ENCODE measurements at places on chromosomes 13 and 19.

- DNase-seq = no peak
Measured at GRCh38 chr19:3899531-3900294, 19.2 kb downstream of the ATCAY start.

DNA sequence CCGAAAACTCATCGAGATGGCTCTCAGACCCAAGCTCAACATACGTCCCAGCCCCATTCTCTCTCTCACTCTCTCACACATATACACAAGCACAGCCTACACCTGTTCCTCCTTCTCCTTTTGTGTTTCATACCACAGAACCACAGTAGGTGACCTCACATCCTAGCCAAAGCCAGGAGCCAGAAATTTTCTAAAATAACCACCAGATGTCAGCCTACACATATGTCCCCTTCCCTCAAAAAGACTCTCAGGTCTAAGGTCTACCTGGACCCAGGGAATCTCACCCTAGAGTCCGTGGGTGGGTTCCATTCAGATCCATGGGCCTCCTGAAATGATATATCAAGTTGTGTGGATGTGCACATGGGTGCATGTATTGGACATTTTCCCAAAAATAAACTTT is 104.2 kb upstream of the IPO5 start:
- DNase-seq = no peak

GRCh38 chr19:44951179-44952159 is 3.7 kb upstream of the CLPTM1 start:
- DNase-seq = peak; percentile 16

GRCh38 chr13:34320084-34320483 is 502.1 kb downstream of the RFC3 start:
- DNase-seq = no peak

DNA sequence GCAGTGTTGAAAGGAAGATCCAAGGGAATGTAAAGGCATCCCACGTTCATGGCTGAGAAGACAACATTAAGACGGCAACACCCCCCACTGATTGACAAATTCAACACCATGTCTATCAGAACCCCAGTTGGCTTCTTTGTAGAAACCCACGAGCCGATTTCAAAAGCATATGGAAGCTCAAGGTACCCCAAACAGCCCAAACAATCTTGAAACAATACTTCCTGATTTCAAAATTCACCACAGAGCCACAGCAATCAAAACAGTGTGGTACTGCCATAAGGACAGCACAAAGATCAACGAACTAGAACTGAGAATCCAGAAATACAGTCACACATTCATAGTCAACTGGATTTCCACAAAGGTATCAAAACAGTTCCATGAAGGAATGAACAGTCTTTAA is 6.2 kb downstream of the MIER2 start:
- no peak for DNase-seq

DNA sequence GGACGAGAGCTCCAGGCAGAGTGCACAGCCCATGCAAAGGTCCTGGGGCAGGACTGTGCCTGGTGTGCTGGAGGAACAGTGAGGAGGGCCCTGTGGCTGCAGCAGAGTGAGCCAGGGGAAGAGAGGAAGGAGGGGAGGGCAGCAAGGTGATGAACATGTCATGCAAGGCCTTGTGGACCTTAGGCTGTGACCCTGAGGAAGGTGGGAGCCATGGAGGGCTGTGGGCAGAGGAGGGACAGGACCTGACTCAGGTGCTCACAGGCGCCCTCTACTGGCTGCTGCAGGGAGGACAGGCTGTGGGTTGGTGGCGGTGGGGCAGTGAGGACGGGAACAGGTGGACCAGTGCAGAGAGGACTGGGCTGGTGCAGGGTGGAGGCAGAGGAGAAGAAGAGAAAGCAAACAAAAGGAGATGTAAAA is 170.3 kb downstream of the PTPRS start:
- peak; percentile 24 for DNase-seq

DNA sequence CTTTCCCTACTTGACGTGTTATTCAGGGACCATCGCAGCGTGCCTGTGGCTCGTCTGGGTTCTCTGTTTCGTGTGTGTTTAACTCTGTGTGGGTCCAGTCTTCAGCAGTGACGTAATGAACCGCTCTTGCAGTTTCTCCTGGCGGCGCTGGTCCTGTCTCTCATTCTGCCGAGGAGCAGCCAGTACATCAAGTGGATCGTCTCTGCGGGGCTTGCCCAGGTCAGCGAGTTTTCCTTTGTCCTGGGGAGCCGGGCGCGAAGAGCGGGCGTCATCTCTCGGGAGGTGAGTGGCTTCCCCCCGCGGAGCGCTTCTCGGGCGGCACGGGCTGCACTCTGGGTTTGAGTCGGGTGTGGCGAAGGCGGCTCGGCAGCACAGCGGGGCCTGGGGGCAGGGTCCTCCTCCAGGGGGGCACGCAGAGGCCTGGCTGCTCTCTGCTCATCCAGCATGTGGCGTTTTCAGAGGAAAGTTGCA is 36.3 kb upstream of the TFDP1 start:
- no peak for DNase-seq

GRCh38 chr13:71964491-71965100 is 97.6 kb upstream of the DACH1 start:
- DNase-seq = no peak

DNA sequence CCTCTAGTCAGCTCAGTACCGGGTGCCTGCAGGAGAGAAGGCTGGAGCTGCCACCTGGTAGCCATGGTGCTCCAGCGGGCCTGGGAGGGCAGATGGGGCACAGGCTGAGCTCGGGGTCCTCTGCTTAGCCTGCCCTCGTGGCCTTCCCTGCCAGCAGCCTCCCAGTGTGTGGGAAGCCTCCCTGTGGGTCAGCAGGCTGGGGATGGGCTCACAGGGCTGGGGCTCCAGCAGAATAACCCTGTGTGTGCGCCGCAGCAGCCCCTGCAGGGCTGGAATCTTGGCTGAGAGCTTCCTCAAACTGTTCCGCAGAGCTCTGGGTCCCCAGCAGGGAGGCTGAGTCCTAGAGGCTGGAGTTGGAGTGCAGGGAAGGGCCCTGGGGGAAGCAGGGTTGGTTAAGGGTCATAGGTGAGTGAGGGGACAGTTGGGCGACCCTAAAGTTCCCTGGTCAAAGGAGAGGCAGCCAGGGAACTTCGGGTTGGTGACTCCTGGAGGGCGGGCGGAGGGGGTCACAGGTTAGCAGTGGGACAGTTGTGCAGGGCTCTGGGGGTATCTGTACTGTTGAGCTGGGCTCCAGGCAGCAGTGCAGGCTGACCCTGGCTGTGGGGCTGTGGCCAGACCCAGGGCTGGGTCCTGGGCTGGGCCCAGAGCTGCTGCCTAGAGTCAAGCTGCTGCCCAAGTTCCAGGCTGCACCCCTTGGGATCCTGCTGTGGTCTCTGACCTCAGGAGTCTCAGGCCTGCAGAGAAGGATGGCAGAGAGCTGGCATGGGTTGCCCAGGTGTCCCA is 14.0 kb downstream of the ARHGAP33 start:
- no peak for DNase-seq

DNA sequence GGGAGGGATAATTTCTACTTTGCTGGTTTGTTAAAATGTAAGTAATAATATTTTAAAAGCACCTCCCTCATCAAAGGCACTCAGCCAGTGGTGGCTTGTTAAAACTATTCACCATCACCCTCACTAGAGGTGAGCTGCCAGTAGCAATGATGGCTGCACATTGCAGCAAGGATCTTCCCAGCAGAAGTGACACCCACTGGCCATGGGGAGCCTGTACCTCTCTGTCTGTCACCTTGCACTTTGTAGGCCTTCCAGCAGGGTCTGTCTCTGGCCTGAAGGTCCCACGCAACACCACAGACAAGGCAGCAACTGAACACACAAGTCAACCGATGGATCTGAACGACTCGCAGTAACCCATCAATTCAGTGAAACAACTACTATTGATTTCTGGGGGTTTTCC is 47.3 kb upstream of the C13orf42 start:
- no peak for DNase-seq

DNA sequence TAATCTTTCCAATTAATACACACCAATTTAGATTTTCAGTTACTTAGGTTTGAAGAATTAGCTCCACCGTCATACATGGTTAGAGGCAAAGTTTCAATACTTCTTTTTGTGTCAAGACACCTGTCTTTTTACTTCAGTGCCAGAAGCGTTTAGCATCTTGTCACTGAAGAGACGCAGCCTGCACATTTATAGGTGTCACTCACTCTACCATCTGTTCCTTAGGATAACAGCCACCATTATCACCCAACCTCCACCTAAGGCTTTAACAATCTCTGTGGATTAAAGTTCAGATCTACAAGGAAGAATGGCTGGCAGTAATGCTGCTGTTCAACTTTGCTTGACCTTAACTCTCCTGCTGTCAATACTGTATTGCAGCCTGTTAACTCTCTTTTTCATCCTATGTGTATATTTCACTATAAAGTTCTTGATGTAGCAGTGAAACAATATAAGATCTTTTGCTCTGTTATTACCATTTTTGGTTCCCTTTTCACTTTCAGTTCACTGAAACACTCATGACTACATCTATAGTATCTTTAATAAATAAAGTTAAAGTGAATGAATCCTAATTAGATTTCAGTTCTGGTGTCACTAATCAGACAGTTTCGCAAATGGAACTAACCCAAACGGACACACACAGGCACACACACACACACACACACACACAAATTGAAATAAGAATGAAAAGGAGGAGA is 435.6 kb downstream of the PCDH9 start:
- DNase-seq = no peak

GRCh38 chr13:49958321-49958720 is 22.2 kb upstream of the SPRYD7 start:
- no peak for DNase-seq
